Stimulated activated CD8-positive, alpha-beta memory T cell treated with anti-CD3 and anti-CD28 coated beads, Interleukin-15, amount 100 ng/mL, for 48 hours (primary cell): ENCODE measurements at places on chromosomes 12 and 14.

DNA sequence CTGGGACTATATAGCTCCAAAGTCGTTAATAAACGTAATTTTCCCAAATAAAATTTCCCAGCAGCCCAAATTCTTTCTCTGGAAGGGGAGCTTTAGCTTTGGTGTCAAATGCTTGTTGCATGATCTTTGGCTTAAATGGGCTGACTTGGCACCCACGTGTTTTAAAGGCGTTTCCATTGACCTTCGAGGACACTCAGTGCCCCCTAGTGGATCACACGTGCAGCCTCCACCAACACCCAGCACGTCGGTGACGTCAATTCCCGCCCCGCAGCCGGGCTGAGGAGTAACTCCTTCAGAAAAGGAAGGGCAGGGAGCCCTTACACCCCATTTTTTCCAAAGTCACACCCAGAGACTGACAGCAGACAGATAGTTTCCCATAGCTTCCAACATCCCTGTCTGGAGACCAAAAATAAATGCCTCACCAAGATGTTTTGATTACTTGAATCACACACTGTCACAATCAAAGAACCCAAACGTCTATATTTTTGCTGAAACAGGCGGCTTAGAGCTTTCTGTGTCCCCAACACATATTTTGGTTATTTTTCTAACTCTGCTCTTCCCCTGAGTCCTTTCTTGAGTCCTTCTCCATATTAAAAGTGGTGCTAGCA, 707.9 kb downstream of the AACS start:
- peak; percentile 14 for DNase-seq

DNA sequence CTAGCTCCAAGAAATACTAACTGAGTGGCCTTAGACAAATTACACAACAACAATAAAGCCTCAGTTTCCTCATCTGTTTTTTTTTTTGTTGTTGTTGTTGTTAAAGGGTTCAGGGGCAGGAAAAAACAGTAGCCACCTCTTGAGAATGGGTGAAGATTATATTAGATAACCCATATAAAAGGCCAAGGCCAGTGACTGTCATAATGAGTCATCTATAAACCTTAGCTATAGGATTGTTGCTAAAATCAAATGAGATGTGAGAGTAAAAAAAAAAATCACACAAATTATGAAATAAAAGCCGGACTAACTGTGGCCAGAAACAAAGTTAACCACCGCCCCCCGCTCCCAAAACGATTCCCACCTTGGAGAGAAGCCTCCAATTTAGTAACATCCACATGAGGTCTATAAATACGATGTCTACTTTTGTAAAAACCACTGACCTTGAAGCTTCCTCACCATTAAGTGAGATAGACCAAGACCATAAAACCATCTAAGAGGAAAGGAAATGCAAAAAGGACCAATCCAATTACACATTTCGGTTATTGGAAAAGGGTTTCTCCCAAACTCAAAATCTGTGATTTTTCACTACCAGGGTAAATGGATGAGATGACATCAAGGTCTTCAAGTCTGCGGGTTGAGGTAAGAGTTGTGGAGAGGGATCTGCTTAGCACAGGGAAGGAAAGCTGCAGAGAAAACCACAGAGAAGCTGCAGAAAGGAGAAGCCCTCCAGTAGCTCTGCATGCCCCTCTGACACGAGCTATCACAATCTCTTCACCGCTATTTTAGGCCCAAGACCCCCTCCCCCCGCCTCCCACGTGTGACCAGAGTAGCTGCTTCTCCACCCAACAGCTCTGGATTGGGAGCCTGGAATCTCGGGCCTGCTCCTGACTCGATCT, 1.0 kb downstream of the NAA25 start:
- DNase-seq, result peak; percentile 5

- DNase-seq, result no peak
Observed at GRCh38 chr12:4483885-4484823, 38.5 kb upstream of the FGF6 start.

GRCh38 chr14:53399057-53399456, 245.9 kb upstream of the DDHD1 start:
- no peak for DNase-seq

DNA sequence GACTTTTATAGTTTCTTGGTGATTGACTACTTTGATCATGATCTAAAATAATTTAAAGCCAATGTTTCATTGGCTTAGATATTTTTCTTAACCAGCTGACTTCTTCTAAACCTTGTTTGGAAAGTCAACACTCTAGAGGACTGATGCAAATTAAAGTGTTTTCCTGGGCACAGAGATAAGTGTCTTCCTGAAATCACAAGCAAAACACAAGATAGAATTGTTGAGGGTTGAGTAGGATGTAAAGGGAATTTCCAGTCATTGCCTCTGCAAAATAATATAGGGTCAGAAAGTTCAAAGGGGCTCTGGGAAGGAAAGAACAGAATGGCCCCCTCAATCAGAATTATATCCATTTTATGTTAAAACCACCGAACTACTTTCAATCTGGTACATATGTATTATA, 156.3 kb upstream of the LRIG3 start:
- no peak for DNase-seq

DNA sequence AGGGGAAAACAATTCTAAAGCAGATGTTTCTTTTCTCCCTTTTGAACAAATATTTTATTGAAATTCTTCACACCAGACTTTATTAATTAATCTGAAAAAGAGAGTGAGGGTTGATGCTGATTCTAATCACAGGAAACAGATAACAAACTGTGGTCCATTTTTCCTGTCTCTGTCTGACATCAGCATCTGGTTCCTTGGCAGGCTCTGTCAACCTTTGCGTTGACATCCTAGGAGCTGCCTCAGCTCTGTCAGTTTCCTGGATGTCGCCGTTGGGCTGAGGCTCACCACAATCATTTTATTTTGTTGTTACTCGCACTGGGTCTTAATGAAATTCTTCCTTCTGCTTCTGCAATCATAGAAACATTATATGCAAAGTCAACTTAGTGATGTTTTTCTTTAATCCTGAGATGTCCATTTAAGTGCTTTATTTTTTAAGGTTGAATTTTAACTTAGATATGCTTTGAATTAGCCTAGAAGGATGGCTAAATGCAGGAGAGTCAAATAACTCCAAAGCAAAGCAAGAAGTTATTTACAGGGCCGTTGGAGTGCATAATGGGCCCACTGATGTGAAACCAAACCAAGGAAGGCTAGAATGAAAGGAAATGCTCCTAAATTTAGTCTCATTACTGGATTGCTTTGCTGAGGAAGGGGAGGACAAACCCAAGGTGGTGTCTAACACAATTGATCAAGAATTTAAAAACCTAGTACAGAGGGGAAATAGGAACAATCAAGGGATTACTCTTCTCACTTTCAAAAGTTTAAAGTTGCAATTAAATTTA, 542.4 kb downstream of the FLRT2 start:
- DNase-seq, result no peak

- DNase-seq, result no peak
Observed at GRCh38 chr14:29906256-29906870, 21.3 kb downstream of the PRKD1 start.

DNA sequence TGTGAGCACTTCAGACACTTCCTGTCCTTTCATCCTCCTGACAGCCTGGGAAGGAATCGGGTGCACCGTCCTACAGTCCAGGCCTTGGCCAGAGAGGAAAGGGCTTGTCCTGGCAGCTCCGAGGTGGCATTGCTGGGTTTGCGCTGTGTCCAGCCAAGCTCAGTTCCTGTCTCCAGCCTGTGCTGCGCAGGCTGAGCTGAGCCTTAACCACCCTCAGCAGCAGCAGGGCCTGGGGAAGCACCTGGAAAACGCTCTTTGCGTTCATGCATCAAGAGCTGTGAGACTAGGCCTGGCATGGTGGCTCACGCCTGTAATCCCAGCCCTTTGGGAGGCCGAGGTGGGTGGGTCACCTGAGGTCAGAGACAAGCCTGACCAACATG, 33.7 kb upstream of the EML1 start:
- no peak for DNase-seq

DNA sequence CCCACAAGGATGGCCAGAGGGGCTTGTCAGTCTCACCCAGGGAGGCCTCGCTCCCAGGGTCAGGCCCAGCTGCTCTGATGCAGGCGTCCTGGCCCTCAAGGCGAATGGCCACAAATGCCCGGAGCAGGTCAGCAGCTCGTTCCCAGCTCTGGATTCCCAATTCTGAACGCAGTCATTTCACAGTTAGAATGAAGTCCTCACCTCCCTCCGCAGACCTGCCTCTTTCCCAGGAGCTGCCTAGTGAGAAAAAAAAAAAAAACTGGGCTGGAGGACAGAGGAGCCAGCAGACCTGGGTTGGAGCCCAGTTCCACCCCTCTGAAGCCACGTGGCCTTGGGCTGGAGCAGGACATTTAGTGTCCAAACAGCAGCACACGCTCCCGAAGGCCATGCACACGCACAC, 62.2 kb upstream of the DIO3 start:
- no peak for DNase-seq

DNA sequence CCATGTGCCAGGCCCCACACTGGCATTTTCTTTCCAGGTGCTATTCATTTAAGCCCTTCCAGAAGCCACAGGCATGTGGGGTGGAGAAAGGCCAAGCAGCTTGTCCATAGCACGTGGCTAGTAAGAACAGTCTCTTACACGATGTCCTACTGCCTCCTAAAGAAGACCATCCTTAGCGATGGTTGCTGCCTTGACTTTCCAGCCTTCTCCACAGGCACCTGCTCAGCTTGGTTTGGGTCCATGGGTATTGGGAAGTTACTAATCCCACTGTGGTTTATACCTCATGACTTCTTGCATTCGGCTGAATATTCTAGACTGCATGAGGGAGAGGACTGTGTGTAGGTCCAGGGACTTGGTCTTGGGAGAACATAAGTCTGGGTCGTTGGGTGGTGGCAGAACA, 49.2 kb downstream of the NINJ2 start:
- no peak for DNase-seq

GRCh38 chr14:68796418-68797101, 3.7 kb upstream of the ZFP36L1 start:
- no peak for DNase-seq

DNA sequence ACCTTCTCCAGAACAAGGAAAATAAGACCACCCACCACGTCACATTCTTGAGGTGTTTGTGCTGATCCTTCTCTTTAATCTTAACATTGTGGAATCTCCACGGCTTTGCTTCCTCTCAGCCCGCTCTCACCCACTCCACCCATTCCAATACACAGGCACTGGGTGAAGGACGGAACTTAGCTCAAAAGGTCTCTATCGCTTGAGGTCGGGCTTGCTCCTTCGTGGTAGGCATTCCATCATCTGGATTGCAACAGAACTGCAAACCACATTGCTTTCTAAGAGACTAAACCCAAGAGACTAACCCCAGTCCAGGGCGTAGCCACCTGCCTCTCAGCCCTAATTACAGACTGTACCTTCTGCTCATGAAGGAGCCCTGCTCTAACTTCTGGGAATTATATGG, 24.0 kb upstream of the MDM2 start:
- no peak for DNase-seq

DNA sequence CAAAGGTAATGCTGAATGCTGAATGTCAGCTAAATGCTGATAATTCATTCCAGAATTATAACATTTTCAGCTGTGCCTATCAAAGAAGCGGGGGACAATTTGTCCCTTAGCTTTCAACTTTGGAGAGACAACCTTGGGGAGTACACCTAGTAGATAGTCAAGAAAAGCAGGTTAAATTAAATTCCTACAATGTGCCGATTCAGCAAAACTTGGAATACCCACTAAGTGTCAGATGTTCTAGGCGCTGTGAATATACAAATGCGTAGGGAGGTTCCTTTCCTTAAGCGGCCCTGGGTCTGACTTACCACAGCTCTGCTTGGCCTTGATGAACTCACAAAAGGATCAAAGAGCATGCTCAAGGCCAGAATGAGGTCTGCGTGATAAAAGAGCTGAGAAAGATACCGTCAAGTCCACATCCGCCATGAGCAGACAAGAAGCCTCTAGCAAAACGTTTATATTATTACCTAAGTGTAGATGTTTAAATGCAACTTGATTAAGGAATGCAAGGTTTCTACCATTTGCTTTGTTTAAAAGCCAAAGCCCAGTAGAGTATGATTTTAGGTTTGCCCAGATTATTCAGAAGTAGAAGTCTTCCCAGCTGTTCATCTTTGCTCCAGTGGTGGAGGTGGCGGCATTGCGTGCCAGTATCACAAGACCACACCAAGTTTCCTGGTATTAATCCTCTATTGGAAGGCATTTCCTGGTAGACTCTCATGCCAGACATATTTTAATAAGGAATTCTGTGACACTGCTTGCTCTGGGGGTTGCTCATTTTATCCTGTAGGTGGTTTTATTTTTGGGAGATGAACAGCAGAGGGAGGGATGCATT, 368.6 kb downstream of the DPF3 start:
- no peak for DNase-seq

GRCh38 chr14:50559990-50560930, at the start of gene ATL1:
Gene ATL1 (plus strand): TSS chr14:50560145. CDS start chr14:50560266, 121 bp downstream.
- DNase-seq, result peak; percentile 23

- peak; percentile 60 for DNase-seq
Observed at GRCh38 chr12:124636138-124636978, 68.9 kb upstream of the NCOR2 start.

DNA sequence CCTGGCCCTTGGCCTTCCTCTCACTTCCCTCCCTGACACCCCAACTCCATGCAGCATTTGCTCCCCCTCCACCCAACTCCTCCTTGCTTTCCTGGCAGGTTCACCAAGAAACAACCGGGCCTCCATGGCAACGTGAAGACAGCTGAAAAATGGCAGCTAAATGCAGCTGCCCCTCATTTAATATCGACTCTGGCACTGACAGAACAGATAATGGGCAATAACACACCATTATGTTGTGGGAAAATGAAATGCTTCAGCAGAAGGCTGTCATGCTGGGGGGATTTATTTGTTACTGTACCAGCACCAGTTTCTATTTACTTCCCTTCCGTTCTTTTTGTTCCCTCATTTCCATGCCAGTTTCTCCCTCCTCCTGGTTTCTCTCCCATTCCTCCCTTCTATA, 440.8 kb downstream of the NRXN3 start:
- no peak for DNase-seq

DNA sequence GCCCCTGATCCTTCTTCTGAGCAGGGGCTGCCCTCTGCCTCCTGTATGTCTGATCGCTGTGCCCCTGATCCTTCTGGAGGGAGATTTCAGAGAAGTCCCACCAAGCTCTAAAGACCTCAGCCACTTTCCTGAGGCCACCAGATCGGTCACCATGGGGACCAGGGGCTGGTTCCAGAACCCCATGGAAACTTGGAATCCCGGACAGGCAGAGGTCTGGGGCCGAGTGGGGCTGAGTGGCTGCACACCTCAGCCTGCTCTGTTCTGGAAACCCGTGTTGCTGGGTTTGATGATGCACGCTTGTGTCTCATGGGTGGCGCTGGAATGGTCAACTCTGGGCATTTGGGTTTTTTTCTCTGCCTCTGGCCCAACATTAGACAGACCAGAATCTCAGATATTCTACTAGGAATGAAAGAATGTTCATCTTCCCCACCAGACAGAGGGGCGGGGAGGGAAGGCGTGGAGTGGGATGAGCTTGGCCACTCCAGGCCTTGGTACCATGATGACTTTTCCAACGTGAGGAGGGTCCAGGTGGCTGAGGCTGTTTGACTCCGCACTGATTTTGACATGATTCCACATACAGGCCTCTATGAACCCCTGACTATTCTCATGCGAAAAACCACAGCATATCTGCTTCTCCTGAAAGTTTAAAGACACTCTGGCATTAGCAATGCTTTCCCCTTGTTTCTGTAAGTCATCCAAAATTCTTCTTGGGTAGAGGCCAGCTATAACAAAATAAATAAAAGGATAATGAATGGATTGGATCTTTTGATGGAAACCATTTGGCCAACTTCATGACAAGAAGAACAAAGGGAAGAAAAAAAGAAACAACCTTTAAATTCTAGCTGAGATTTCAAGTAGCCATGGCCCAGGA, 114.5 kb downstream of the ADGRD1 start:
- no peak for DNase-seq
